Spleen (tissue), 13 donors: ENCODE measurements at places on chromosomes 12 and 14.
A peak's percentile ranks its signal among the peaks of the same experiment; 100 is the strongest.

GRCh38 chr14:51929166-51929565, 60.2 kb upstream of the RTRAF start:
- no peak for DNase-seq

GRCh38 chr12:113075137-113075683, 18.7 kb downstream of the DTX1 start:
- DNase-seq: peak; percentile 86

DNA sequence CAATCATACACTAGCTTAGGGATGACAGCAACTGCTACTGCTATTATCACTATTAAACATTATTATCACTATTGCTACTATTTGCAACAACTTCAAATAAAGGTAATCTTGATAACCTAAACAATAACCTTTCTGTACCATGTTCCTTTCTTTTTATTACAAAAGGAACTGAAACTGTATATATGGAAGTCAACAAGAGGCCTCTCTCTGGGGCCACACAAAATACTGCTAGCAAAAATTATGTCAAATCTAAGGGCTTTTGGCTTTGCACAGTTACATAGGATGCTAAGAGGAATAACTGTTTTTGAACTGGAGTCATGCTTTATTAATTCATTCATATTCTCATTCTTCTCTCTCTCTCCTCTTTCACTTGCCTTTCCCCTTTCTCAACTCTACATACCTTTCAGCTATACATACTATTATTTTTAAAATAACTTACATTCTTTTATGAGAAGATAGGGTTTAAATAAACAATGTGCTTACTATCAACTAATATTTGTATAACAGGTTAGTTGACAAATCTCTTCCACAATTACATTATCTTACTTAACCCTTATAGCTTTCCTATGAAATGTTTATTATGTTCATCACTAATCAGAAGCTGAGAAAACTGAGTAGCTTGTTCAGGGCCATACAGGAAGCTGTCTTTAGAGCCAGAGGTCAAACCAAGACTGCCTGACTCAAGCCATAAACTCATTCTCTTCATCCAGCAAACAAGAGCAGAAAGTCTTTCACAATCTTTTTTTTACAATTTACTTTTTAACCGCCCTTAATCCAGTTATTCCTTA, 25.7 kb downstream of the SPTSSA start:
- DNase-seq: no peak

DNA sequence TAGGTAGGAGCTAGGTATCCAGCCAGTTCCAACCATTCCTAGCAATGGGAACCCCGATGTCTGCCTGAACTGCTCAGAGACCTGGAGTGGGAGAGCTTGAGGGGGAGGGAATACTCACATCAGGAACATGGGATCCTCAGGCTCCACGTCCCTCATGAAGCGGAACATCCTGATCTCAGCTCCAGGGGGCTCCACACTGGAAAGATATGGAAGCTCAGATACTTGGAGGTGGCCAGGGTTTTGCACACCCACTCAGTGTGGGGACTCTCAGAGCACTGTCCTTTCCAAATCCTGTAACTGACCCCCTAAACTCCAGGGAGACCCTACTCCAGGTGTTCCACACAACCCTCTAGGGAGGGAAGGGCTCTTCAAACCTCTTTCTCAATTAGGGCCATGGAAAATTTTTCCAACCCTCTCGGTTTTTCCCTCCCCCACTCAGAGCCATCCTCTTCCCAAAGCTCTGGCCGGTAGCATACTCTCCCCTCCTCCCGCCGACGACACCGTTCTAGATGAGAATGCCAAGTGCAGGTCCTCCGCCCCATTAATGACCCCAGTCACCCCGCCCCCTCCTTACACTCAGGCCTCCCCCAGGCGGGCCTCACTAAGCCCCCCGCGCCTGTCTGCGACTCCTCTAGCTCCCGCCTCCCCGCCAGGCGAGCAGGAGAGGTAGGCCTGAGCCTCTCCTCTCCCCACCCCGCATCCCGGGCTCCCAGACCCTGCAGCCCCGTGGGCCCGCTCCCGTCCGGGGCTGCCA, 597 bp downstream of the MLF2 start:
- no peak for DNase-seq

DNA sequence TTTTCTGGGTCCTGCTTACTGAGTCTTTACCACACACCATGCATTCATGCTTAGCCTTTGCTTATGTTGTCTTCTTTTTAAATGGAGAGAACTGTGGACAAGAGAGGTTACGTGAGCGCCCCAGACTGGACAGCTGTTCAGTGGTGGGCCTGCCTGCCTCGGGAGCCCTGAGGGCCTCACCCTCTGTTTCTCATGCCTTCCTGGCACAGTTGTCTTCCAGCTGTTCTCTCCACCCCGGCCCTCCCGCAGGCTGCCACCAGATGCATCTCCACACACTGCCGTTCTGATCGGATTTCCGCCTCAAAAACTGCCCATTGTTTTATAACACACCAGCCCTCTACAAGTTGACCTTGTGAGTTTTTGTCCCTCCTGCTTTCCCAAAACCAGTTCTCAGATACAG, 100.8 kb downstream of the SAMD4A start:
- DNase-seq: no peak

DNA sequence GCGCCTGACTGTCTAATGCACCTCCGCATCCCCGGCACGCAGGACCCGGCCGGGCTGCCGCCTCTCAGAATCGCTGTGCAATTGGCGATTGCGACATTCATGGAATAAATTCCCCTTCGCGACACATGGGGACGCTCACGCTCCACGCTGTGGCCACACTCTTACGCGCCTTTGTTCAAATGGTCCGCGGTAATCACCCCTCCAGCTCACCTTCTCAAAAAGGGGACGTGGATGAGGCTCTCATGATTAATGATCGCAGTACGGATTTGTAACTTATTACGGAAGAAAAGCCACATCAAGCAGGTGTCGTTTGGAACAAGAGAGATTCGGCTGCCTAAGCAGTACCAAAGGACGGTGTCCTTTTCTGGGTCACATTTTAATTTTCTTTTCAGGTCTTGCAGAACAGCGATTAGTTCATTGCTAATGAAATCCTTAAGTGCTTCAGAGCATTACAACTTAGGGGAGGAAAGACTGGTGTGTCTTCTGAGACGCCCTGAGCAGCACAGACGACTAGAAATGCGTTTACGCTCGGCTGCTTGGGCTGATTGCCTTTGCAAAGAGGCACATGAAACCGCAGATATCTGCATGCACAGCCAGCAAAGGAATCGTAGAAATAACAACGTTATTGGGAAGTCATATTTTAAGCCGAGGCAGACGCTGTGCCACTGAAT, 37.3 kb upstream of the ADGRD1 start:
- DNase-seq: peak; percentile 78

DNA sequence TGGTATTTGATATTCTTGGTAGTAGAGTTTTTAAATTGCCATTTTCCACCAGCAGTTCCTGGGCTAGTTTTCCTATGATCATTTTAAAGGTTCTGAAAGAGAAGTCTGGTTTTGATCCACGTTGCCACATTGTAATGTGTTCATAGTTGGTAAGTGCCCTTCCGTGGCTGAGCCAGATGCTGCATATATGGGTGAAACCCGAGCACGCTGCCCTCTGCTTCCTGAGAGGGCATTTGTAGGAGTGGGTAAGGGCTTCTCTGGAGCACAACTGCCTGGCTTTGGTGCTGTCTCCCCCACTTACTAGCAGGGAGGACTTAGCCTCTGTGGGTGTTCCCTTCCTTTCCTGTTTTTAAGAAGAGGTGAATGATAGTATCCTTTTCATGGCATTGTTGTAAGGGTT, 7.1 kb downstream of the SNRNP35 start:
- no peak for DNase-seq

DNA sequence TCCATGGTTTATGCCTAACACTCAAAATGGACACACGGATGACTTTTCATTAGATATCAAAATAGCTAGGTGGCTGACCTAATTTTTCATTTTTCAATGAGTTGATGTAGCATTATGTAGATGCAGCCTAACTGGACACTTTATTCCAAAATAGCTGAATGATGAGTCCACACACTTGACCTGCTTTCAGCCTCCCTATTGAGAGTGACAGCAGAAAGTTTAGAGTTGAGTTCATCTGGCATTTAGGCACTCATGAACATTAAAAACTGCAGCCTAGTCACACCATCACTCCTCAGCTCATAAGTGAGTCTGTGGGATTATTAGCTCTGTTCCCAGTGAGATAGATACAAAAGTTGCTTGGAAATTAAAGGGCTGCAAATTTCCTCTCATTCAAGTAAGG, 307.3 kb upstream of the PRKD1 start:
- DNase-seq: no peak

DNA sequence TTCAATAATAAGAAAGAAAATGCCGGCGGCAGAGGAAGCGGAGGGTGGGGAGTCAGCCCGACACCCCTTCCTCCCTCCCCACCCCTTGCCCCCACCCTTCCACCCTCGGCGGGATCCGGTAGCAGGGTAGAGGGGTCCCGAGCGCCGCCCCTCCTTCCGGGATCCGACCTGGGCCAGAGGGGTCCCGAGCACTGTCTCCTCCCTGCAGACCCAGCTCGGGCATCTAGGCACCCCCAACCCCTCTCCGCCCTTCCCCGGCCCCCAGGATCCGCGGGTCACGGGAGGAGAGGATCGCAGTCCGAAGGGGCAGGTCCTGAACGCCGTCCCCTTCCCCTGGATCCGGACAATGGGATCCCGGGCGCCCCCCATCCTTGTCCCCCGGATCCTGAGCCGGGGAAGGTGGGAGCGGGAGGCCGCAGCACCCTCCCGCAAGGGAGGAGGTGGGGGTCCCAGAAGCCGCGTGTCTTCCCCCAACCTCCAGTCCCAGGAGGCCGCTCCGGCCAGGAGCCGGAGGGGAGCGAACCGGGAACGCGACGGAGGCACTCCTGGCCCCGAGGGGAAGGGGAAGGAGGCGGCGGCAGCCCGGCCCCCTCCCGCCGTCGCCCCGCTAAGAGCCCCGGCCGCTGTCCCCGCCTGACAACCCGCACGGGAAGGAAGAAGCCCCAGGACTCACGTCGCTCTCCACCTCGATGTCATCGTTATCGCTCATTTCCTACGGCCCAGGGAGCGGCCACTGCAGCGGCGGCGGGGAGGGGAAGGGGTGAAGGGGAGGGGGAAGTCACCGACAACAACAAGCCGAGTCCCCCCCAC, 481 bp downstream of the MAX start:
- peak; percentile 93 for DNase-seq

GRCh38 chr12:65152012-65152411, 17.4 kb upstream of the LEMD3 start:
- DNase-seq: no peak

- DNase-seq: no peak
Measured at GRCh38 chr12:112868459-112869041, 38.2 kb upstream of the OAS1 start.

GRCh38 chr14:97710726-97711125, 913.5 kb downstream of the VRK1 start:
- DNase-seq: no peak

- no peak for DNase-seq
Measured at GRCh38 chr12:61808856-61809255, 451.3 kb upstream of the USP15 start.

DNA sequence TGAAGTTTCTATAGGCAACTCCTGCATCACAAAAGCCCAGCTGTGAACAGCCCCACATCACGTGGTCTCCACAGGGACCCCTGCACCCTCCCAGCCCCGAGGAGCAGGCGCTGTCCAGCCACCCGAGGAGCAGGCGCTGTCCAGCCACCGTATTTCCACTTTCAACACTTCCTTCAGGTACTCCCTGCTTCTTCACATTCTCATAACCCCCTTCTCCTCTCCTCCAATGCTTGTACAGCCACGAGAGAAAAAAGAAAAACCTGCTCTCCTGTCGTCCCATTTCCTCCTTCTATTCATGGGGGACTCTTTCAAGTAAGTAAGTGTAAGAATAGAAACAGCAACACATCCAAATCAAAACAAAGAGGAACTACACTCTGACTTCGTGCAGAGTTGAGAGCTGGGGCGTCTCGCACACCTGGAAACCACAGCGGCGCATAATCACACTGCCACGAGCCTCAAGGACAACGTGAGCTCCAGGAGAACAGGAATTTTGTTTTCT, 11.9 kb downstream of the CDC42BPB start:
- peak; percentile 64 for DNase-seq

DNA sequence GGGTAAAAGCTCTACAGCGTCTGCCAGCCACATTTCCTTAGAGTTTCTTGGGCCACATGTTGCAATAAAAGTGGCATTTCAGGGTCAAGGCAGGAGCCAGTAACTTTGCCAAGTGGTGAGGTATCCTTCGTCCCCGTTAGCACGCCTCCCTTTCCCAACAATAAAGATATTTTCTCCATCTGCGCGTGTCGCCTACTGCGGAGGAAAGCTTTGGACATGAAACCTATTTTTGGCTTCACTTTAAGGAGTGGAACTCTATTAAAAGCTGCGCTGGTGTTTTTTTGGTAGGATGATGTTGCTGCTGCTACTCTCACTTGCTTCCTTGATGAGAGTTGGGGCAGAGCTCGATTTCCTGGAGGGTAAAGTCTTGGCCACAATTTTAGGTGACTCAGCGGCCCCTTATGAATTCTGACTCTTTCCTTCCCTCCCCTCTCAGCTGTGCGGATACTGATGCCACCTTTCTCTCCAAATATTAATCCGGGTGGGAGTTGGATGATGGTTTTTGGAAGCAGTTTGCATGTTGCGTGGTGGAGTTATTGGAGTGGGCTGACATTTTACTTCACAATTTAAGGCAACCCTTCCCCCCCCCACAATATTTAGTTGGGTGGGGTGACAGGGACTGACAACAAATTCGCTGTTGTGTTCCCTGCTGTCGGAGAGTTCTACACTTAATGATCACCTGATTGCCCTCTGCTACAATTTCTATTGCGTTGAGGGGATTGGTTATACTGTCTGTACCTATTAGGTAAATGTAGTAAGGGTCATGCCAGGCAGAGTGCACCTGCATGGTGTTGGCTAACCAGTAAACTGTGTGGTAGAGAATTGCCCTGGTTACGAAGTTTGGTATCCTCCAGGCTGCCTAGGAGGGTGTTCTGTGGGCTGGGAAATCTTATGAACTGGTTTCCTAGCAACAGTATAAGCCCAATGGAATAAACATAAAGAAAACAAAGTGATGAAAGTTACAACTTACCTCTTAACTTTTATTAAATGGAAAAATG, 1.1 kb downstream of the CCDC91 start:
- no peak for DNase-seq

- no peak for DNase-seq
Measured at GRCh38 chr14:38999949-39000348, 103.1 kb downstream of the SEC23A start.

DNA sequence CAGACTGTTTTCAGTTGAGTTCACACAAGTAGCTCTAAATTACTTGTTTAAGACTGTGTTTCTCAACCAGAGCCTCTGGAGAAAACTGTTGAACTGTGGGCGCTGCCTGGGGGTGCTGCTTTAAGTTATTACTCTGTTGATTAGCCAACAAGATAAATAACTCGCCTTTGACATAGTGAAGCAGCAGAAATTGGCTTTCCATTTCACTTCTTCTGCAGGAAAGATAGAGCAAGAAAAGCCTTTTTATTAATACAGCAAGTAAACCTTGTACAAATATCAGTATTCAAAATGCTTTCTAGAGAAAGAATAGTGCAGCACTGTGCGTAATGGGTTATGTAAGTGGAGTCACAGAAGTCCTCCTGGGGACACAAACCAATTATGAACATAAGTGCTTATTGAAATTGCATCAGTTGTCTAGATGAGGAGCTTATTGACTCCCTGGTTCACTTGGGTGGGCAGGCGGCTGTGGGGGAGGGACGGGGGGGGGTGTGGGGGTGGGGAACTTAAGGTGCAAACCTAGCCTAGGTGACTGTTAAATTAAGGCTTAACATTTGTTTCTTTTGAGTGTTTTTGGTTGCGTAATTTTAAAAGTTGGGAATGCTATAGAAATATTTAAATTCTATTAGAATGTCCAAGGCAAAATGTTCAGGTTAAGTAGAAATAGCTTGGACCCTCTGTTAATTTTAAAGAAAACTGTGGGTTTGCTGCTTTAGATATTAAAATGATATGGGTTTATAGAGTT, 6.3 kb downstream of the FRS2 start:
- DNase-seq: no peak
